Amniotic stem cell (primary cell): ENCODE measurements at places on chromosomes 7 and 10.

- no peak for DNase-seq
These were observed 291.8 kb downstream of the TCERG1L start for GRCh38 chr10:131019696-131020095.

GRCh38 chr10:6045878-6046772 lies 16.0 kb downstream of the IL2RA start:
- DNase-seq = no peak

- DNase-seq = no peak
These were observed 111.6 kb downstream of the SGMS1 start for GRCh38 chr10:50512214-50512595.

DNA sequence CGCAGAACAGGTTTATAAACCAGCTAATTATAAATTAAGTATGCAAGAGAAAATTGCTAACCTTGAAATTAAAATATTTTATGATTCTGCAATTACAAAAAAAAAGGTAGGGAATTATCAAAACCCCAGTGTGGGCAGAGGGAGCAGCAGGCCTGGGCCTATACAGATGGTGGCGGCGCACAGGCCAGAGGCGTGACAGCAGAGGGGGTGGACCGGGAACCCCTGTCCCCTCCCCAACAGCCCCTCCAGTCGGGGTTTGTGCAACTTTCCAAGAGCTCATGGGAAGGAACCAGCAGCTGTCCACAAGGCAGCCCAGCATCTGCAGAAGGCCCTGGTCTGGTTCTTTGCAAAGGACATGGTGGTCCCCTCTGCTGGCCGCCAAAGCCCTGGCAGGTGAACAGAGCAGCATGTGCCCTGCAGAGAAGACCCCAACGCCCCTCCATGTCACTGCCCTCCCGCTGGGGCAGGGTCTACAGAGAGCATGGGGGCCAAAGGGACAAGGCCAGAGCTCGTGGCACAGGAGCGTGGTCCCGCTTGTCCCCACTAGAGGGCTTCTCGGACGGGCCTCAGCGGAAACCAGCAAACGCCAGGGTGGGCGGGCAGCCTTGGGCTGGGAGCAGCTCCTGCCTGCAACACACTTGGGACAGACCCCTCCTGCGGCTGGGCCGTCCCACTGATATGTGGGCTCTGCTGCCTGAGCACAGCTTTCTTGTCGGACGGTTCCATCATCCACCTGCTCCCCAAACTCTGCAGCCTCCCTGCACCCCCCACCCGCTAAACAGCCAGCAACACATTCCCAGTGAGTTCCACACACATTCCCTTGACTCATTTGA lies 75.1 kb downstream of the EBF3 start:
- DNase-seq = no peak

- no peak for DNase-seq
These were observed 22.7 kb downstream of the ARL3 start for GRCh38 chr10:102691285-102692066.

DNA sequence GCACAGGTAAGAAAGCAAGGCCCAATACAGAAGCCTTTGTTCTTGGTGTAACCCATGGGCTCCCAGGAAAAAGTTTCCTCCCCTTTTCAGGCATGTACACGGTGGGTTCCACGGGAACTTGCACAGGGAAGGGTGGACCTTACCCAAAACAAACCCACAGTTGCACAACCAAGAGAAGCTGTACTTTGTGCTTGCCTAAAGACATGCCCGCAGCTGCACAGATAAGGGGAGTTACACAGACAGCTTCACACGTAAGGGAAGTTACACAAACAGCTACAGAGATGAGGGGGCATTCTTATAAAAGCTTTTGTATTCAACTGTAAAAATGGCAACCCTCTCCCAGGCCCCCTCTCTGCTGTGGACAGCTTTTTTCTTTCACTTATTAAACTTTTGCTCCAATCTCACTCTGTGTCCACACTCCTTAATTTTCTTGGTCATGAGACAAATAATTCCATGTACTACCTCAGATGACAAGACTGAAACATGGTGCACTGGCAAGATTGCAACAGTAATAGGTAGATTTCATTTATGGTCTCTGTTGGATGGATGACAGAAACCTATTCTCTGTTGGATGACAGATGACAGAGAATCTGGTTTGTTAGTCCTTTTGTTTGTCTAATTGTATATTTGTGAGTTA lies 72.9 kb downstream of the ATE1 start:
- no peak for DNase-seq

DNA sequence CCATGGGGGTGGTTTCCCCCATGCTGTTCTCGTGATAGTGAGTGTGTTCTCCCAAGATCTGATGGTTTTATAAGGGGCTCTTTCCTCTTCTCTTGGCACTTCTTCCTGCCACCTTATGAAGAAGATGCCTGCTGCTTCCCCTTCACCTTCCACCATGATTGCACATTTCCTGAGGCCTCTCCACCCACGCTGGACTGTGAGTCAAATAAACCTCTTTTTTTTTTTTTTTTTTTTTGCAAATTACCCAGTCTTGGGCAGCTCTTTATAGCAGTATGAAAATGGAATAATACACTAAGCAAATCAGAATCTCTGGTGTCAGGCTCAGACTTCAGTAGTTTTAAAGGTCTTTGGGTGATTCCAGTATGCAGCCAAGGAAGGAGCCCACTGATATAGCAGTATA lies 28.2 kb downstream of the TAS2R41 start:
- no peak for DNase-seq

GRCh38 chr10:16271571-16271970 lies 165.2 kb upstream of the PTER start:
- no peak for DNase-seq

GRCh38 chr7:21981524-21981923 lies 35.8 kb upstream of the CDCA7L start:
- no peak for DNase-seq

DNA sequence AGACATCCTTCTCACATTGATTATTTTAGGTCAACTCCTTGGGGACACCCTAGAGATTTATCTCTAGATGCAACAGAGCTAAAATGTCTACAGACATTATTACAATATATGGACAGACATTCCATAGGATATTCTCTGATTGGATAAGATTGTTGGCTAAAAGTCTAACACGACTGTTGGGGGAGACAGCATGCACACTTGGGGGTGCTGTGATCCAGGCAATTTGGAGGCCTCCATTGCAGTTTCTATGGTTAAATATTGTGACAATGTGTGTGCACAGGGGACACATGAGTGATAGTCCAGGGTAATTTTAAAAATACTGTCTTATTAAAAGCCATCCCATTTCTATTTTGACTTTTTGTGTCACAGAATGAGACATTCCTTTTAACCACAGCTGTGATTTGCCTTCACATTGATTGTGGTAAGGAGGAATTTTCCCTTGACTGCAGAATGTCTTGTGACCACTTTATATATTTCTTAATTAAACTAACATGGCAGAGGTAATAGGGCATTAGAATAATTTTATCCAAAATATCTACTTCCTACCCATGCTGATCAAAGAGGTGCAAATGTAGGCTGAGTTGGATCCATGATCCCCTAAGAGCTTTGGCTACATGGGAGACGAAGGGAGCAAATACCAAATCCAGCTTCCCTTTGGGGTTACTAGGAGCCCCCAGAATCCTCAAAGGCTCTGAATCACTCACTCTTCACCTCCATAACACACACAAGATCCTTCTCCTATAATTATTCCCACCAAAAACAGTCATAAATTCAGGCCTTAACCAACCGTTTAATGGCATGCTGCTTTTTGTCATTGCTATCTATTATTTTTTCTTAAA lies 7.3 kb downstream of the TFPI2 start:
- DNase-seq = no peak

- DNase-seq = no peak
These were observed 31.8 kb downstream of the NEUROG3 start for GRCh38 chr10:69541463-69541862.

- no peak for DNase-seq
These were observed 1.6 kb downstream of the HTR7 start for GRCh38 chr10:90856261-90856660.
